Epithelial cell of alveolus of lung (primary cell): ENCODE measurements at places on chromosomes 5 and 9. TPM values are rescaled to one million over a fixed set of nuclear protein-coding genes. Genes with fewer than 3 reads are reported as not detected.

EFNA5 gene
- total RNA-seq, result 6.4 and 6.6 TPM in 2 replicates

IL31RA gene
- 0.72 and 6.1 TPM in 2 replicates for total RNA-seq

C5orf52 gene
- total RNA-seq, result not detected in 2 replicates

JAKMIP2 gene
- 3.0 and 7.1 TPM in 2 replicates for total RNA-seq

SPINK5 gene
- not detected in 2 replicates for total RNA-seq

GARNL3 gene
- 0.39 and 0.96 TPM in 2 replicates for total RNA-seq

PSAT1 gene
- total RNA-seq, result 77.1 and 191 TPM in 2 replicates

CAMK2A gene
- total RNA-seq, result 0.80 TPM in 1 of 2 replicates, not detected in the other

CARD9 gene
- 1.2 and 4.7 TPM in 2 replicates for total RNA-seq

ANXA1 gene
- total RNA-seq, result 74.1 and 225 TPM in 2 replicates

ELAVL2 gene
- total RNA-seq, result 0.96 TPM in 1 of 2 replicates, not detected in the other

TPRN gene
- total RNA-seq, result 7.8 and 12.2 TPM in 2 replicates

PCDHB8 gene
- not detected in 2 replicates for total RNA-seq

ZCCHC9 gene
- 18.6 and 20.6 TPM in 2 replicates for total RNA-seq

SREK1IP1 gene
- 6.6 and 11.3 TPM in 2 replicates for total RNA-seq

SEMA5A gene
- 20.8 and 21.3 TPM in 2 replicates for total RNA-seq

PDE6A gene
- total RNA-seq, result under 0.01 and 0.13 TPM in 2 replicates

OR1J2 gene
- not detected in 2 replicates for total RNA-seq

ASS1 gene
- 19.2 and 23.3 TPM in 2 replicates for total RNA-seq

IFNK gene
- total RNA-seq, result not detected in 2 replicates

BTNL9 gene
- not detected in 2 replicates for total RNA-seq

ZDHHC11 gene
- total RNA-seq, result 1.3 TPM in 1 of 2 replicates, not detected in the other

SPINK6 gene
- total RNA-seq, result not detected in 2 replicates

ATP6V1G1 gene
- total RNA-seq, result 92.6 and 133 TPM in 2 replicates

SPAG8 gene
- total RNA-seq, result 0.26 and 0.48 TPM in 2 replicates

THBS4 gene
- total RNA-seq, result 0.91 and 15.1 TPM in 2 replicates

MLANA gene
- total RNA-seq, result not detected in 2 replicates

FOXD1 gene
- total RNA-seq, result 13.2 and 18.0 TPM in 2 replicates

IL5 gene
- not detected in 2 replicates for total RNA-seq

CARD19 gene
- 103 and 114 TPM in 2 replicates for total RNA-seq

SLC6A18 gene
- not detected in 2 replicates for total RNA-seq

C7 gene
- 3.1 and 33.9 TPM in 2 replicates for total RNA-seq

FAM114A2 gene
- 13.3 and 18.4 TPM in 2 replicates for total RNA-seq

LMX1B gene
- not detected in 2 replicates for total RNA-seq

SLC36A2 gene
- total RNA-seq, result not detected in 2 replicates

BHMT2 gene
- total RNA-seq, result 1.2 and 3.2 TPM in 2 replicates

PCDHGA6 gene
- total RNA-seq, result 1.0 and 3.0 TPM in 2 replicates

SCGB3A2 gene
- total RNA-seq, result not detected in 2 replicates

HOMER1 gene
- total RNA-seq, result 4.2 and 5.2 TPM in 2 replicates

GRXCR2 gene
- total RNA-seq, result not detected in 2 replicates

BTNL8 gene
- total RNA-seq, result not detected in 2 replicates

PCDHB9 gene
- total RNA-seq, result 0.08 TPM in 1 of 2 replicates, not detected in the other

INSL4 gene
- not detected in 2 replicates for total RNA-seq

ECM2 gene
- total RNA-seq, result 0.39 and 2.2 TPM in 2 replicates

NUP214 gene
- total RNA-seq, result 15.1 and 30.6 TPM in 2 replicates

F12 gene
- total RNA-seq, result 0.40 and 1.0 TPM in 2 replicates

LMNB1 gene
- 57.3 and 86.6 TPM in 2 replicates for total RNA-seq

ZFP2 gene
- 0.39 and 2.2 TPM in 2 replicates for total RNA-seq

DBH gene
- total RNA-seq, result not detected in 2 replicates

FABP6 gene
- total RNA-seq, result not detected in 2 replicates

STKLD1 gene
- 0.13 and 1.4 TPM in 2 replicates for total RNA-seq

GMCL2 gene
- not detected in 2 replicates for total RNA-seq

CDK7 gene
- 33.6 and 45.8 TPM in 2 replicates for total RNA-seq

SV2C gene
- total RNA-seq, result not detected in 2 replicates

SLCO6A1 gene
- total RNA-seq, result not detected in 2 replicates

ARRDC3 gene
- total RNA-seq, result 24.4 and 61.0 TPM in 2 replicates
